ENCODE measurements at places on chromosomes 4 and X.

- no peak for DNase-seq
These were observed 81.3 kb upstream of the TMEM33 start for GRCh38 chr4:41853973-41854372.

DNA sequence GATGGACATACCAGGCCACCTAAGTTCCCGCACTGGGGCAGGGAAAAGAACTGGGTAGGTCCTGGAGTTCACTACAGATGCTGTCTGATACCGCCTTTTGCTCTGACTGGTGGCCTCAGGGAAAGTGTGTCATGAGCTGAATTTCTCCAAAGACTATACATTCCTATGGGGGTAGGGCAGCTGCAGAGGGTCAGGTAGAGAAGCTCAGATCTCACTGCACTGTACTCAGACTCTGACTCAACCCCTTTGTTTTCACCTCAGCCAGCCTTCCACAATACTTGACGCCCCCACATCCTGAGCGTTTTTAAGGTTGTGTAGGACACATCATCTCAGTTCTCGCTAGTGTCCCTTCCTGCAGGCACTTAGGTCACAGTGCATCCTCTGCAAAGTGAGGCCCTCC is 7.8 kb downstream of the GATB start:
- DNase-seq: no peak

DNA sequence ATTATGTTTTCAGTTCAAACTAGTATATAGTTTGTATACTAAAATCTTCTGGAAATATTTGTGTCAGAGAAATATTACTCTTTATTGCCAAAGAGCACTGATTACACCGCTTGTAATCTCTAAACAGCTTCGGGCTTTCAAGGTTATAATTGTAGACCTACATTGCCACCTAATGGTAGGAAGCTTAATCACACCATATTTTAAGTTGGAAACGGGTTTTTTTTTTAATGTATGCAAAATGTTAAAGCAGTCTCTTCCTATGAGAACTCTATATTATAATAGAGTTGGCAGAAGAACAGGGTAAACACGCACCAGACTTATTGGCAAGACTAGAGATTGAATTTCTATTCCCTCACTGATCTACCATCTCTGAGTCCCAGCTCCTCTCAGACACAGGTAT is 19.5 kb upstream of the NFXL1 start:
- peak; percentile 85 for DNase-seq

DNA sequence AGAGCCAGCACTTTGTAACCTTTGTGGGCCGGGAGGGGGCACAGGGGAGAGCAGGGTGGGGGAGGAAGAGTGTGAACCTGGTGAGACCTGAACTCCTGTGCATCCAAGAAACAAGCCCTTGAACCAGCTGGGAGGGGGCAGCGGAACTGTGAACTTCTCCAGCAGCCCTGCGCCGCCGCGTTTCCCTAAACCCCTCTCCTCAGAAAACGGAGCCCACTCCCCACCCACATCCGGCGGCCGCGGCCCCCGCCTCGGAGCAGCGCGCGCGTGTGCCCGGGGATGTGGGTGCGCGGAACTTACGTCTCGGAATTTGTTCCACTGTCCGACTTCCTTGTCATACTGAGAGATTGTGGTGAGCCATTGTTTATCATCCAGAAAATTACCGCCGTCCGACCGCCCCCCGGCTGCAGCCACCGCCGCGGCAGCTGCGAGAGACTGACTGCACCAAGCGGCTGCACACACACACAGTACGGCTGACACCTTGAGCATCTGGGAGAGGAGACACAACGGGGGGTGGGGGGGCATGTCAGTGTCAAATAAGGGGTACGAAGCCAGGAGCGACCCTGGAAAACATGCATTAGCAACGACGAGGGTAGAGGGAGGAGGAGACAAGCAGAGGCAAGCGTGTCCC is 494 bp downstream of the SPOCK3 start:
- DNase-seq: peak; percentile 45

DNA sequence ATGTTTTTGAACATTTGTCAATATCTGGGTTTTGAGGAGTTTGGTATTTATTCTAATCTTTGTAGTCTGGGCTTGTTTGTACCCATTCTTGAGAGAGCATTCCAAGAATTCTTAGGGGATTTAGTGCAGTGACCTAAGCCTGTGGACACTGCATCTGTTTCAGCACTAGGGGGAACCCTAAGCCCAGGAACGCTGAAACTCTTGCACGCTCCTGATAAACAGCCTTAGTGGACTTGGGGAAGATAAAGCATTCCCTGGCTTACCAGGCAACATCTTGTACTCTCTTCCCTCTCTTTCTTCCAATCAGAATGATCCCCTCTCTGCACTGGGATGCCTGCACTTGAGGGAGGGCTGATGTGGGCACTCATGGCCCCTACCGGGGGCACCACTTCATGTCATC is 654.9 kb upstream of the HTR2C start:
- peak; percentile 29 for DNase-seq

GRCh38 chrX:54044877-54045338 is 635 bp upstream of the PHF8 start:
- DNase-seq: no peak

GRCh38 chrX:1427756-1428155 is 25.0 kb downstream of the ASMTL start:
- no peak for DNase-seq

- no peak for DNase-seq
These were observed 40.0 kb upstream of the SHISA3 start for GRCh38 chr4:42357325-42357724.

- DNase-seq: peak; percentile 51
These were observed 24.8 kb downstream of the CCNI start for GRCh38 chr4:77050962-77051361.

DNA sequence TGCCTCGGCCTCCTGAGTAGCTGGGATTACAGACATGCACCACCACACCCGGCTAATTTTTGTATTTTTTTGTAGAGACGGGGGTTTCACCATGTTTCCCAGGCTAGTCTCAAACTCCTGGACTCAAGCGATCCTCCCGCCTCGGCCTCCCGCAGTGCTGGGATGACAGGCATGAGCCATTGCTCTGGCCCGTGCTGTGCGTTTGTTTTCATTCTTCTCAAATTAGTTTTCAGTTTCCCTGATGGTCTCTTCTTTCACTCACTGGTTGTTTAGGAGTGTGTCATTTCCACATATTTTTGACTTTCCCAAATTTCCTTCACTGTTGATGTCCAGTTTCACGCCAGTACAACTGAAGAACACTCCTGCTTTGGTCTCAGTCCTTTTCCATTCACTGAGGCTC is 31.8 kb downstream of the SH3TC1 start:
- no peak for DNase-seq

- DNase-seq: no peak
These were observed 9.3 kb upstream of the LIMCH1 start for GRCh38 chr4:41528512-41529205.

DNA sequence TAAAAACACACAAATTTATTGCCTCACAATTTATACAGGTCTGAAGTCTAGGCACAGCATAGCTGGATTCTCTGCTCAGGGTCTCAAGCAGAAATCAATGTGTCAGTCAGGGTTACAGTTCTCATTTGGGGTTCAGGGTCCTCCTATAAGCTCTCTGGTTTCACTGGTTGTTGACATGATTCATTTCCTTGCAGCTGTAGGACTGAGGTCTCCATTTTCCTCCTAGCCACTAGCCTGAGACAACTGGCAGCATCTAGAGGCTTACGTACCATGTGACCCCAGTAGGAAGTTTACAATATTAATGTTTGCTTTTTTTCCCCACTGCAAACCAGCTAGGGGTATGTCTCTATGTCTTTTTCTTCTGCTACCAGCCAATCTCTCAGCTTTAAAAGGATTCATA is 102.5 kb downstream of the CPEB2 start:
- DNase-seq: no peak

DNA sequence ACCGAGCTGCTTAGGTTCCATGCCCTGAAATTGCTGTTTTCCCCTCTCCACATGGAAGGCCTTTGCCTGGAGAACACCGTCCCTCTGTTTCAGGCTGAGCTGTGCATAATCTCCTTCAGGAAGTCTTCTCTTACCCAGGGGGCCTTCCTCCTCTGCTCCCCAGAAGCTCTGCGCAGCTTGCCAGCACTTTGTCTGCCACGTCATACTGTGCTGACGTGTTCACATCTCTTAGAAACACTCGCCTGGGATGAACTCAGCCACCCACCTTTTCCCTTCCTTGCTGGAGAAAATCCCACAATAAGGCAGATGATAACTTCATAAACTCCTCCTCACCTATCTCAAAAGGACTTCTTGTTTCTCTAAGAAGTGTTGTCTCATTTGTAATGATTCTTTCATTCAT is 110.7 kb downstream of the ARHGAP10 start:
- no peak for DNase-seq

- DNase-seq: no peak
These were observed 99.1 kb upstream of the USP38 start for GRCh38 chr4:143085659-143086058.

DNA sequence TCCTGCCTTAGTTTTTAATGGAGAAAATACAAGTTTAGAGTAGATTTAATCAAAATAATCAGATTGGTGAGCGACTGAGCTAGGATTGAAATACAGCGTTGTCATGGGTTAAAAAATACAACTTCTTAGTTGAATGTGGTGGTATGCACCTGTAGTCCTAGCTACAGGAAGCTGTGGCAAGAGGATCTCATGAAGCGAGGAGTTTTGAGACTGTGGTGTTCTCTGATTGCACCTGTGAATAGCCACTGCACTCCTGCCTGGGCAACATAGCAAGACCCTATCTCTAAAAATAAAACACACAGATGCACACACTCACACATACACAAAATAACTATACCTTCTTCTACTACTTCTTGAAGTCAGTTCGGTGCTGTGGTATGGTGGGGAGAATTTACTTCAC is 19.8 kb upstream of the GBA3 start:
- DNase-seq: no peak

- DNase-seq: peak; percentile 27
These were observed 114.4 kb downstream of the WDFY3 start for GRCh38 chr4:84852081-84852480.

DNA sequence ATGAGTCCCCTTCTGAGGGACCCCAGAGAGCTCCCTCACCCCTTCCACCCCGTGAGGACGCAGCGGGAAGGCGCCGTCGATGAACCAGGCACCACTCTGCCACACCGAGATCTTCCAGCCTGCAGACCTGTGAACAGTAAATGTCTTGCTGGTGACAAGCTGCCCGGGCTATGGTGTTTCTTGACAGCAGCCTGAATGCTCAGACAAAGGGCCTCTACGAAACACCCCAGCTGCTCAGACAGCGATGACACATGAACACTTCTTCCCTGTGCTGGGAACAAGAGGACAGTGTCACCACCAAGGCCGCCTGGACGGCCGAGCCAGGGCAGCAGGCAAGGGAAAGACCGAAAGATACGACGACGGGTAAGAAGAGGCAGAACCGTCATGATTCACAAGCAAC is 30.6 kb upstream of the GTPBP6 start:
- DNase-seq: no peak

DNA sequence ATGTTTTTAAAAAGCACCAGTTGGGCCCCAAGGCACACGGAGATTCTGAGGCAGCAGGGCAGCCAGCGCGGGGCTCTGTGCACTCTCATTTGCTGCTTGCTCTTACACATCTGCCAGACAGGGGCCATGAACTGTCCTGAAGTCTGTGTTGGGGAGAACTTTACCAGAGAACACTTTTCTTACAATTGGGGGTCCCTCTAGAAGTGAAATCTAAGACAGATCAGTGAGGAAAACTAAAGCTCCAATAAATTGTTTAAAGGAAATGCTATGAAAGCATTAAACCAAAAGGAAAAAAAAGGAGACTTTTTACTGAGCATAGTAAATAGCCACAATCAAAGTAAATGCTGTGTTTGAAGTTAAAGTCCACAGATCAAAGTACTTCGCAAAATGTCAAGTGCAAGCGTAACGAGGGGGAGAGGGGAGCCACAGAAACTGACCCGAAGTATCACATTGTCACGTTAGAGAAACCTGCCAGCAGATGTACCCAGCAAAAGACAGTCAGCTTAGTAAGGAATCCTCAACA is 37.8 kb downstream of the SORBS2 start:
- peak; percentile 25 for DNase-seq

DNA sequence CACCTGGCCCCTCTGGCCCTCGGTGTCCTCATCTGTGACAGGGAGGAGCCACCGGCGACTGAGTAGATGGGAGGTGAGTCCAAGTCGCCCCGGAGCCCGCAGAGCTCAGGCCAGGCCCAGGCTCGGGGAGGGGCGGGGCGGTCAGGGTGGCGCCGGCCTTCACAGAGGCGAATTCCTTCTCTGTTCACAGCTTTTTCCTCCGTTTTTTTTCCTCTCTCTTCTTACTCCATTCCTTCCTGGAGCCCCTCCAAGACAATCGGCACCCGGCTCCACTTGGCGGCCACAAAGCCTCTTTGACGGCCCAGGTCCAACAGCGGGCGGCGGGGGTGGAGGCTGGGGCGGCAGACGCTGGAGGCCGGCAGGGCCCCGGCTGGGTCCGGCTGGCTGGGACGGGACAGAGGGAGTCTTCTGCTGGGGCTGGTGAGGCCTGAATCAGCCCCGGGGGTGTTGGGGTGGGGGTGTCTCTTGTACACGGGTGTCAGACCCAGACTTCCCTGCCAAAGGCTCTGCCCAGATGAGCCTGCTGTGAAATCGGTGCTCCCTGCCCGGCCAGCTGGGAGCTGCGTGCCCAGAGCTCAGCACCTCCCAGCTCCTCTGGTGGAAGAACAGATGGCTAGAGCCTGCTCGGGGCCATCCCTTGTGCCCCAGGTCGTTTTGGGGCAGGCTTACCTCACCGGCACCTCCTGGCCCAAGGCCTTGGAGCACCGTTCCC is 22.6 kb downstream of the FGFRL1 start:
- no peak for DNase-seq

GRCh38 chr4:8051644-8052043 is 107.0 kb downstream of the ABLIM2 start:
- DNase-seq: no peak

DNA sequence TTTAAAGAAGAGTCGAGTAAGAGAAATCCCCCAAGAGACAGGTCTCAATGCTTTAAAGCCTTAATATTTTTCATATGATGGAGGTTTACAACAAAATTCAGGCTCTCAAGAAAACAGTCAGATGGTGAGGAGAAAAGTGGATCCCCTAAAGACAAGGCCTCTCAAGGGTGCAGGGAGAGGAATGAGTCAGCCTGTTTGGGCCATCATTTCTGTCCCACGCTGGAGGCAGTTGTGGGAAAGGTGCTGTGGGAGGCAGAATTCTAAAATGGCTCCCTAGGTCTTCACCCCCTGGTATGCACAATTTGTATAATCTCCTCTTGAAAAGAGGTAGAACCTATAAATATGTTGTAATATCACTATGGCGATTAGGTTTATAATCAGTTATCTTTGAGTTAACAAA is 4.6 kb upstream of the TIFA start:
- no peak for DNase-seq

All from adipocyte (in vitro differentiated cells).